ENCODE measurements at places on chromosomes 2 and 18. TPM values are rescaled to one million over a fixed set of nuclear protein-coding genes. Genes with fewer than 3 reads are reported as not detected.

GRCh38 chr2:239696559-239697207 lies 295.9 kb upstream of the HDAC4 start:
- no peak overlapping the region for H3K27ac ChIP-seq
- no peak overlapping the region for H3K4me3 ChIP-seq
- no peaks in the 10 kb centered on the region for H3K27me3 ChIP-seq
- no peak for DNase-seq

GRCh38 chr2:210541290-210541902 lies 15.0 kb upstream of the CPS1 start:
- no peaks in the 10 kb centered on the region for H3K36me3 ChIP-seq
- no peak for DNase-seq
- no peak overlapping the region for H3K4me3 ChIP-seq
- no peaks in the 10 kb centered on the region for H3K4me1 ChIP-seq

DNA sequence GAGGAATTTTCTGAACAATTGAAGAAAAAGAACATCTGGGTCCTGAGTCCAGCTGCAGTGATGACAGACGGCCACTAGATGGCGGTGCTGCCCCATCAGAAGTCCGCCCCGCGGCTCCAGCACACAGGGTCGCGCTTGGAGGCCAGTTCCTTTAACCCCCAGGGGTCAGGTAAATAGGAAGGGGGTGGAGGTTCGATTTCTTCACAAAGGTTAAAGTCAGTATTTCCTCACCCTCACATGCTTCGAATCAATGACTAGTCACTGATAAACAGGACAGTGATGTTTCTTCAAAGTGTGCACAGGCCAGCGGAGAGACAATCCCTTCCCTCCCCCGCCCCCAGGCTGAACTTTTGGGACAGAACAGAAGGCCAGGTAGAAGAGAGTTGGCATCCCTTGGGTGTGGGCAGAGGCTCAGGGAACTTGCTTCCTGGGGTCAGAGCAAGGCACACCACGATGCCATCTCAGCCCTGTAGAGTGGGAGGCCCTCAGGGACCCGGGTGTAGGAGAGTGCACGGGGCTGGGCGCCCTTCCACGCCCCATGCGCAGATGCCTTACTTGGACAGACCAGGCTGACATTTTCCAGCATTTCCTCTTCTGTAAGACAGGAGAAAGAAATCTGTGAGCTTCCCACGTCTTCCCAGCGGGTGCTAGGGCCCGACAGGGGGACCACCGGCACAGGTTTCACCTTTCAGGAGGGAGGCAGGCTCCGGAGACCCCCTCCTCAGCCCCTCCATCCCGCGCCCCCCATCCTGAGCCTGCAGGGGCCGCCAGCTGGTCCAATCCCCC lies 722 bp downstream of the APOB start:
- H3K27me3 ChIP-seq, result peaks cover 18% of the 10 kb centered on the region
- peak; percentile 62 for DNase-seq
- H3K4me3 ChIP-seq, result no peak overlapping the region
- no peak overlapping the region for H3K27ac ChIP-seq

DNA sequence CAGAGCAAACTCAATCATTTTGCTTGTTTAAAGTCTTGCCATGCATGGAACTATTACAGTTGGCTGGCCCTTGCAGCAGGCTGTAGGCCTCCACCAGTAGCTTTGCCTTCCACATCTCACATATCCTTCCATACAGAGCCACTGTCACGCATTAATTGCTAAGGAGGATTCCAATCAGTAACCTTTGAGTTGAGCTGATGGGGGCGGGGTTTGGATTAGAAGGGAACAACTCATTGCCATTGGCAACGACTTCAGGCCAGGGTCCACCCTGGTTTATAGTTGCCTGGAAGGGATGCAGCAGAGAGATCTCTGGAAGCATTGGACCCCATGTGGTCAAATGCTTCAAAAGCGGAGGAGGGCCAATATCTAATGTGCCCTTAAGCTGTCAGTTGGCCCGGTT lies 63.3 kb upstream of the TTC39C start:
- no peaks in the 10 kb centered on the region for H3K36me3 ChIP-seq
- no peak overlapping the region for H3K4me3 ChIP-seq
- no peaks in the 10 kb centered on the region for H3K4me1 ChIP-seq
- no peak overlapping the region for H3K27ac ChIP-seq

GRCh38 chr2:41910126-41910525 lies 137.7 kb upstream of the PKDCC start:
- H3K36me3 ChIP-seq, result no peaks in the 10 kb centered on the region
- peaks cover 13% of the 10 kb centered on the region for H3K4me1 ChIP-seq
- H3K4me3 ChIP-seq, result no peak overlapping the region
- H3K27me3 ChIP-seq, result no peaks in the 10 kb centered on the region
- DNase-seq, result no peak

DNA sequence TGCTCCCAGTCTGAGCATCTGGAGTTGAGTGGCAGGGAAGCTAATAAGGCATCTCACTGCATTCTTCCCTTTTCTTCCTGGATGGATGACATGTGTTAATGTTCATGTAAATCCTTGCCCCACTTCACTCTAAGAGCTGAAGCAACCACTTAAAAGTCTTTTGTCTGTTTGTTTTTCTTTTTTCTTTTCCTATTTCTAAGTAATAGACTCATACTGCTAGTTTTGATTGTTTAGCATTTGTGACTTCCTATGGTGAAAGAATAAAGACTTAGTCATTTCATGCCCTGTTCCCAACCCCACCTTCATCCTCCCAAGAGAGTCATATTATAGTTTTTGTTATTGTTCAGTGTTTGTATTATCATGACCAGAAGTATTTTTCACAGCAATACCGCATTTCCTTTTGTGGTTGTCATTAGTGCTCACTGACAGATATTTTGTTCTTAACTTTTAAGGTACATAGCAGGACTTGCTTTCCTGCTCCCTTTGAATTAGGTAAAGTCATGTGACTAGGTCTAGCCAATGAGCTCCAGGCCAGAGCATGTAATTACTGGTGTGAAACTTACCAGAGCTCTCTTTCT lies 18.1 kb upstream of the SPP2 start:
- no peaks in the 10 kb centered on the region for H3K4me1 ChIP-seq
- peak overlapping the region; percentile 2 for H3K27ac ChIP-seq
- peak; percentile 23 for DNase-seq
- no peaks in the 10 kb centered on the region for H3K36me3 ChIP-seq

DNA sequence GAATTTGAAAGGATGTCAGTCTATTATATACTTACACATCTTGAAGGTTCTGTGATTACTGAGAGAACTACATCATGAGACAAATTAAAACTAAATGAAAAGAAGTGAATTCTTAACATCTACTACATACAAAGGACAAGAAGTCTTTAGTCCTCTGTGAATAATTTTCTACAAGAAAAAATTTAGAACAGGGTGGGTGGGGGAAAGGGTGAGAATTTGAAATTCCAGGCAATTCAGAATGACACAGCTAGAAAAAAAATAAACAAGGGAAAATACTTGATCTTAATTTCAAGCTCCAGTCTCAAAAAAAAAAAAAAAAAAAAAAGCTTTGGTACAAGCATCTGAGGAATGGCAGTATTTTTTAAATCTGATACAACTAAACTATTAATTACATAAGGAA lies 15.5 kb downstream of the CUL3 start:
- no peaks in the 10 kb centered on the region for H3K36me3 ChIP-seq
- DNase-seq, result no peak
- H3K27ac ChIP-seq, result no peak overlapping the region
- no peaks in the 10 kb centered on the region for H3K27me3 ChIP-seq
- peaks cover 49% of the 10 kb centered on the region for H3K4me1 ChIP-seq

DNA sequence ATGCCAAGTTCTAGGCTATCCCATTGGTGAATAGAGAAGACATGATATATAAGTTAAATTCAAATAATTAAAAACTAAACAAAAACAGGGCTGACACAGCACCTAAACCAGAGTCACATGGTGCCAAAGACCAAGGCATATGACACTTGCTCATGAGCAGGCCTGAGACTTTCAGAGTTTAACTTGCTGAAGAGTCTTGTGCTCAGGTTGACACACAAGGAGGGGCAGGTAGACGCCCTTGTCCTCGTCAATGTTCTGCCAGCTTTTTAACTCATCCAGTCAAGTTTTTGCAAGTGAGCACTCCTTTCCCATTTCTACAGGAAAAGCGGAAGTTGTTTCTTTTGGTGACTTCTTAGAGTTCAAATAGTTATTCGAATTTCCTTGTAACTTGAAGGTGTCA lies 289.7 kb downstream of the CYRIA start:
- no peak for DNase-seq
- H3K4me3 ChIP-seq, result no peak overlapping the region
- H3K27me3 ChIP-seq, result no peaks in the 10 kb centered on the region
- H3K27ac ChIP-seq, result no peak overlapping the region

DNA sequence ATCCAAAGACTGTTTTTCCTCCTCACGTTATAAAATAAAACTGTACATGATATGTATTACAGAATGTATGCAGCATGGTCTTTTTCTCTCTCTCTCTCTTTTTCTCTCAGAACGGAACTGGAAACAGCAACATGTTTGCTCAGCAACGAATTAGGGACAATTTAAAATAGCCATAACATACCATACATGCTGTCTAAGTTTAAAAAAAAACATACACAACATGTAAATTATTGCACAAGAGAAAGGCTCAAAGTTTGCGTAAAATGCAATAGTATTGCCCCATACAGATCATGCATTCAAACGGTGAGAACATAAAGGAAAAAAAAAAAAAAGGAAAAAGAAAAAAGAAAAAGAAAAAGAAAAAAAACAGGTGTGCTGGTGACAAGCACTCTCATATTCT lies 93.6 kb downstream of the BCL11A start:
- no peaks in the 10 kb centered on the region for H3K36me3 ChIP-seq
- H3K27ac ChIP-seq, result no peak overlapping the region
- H3K27me3 ChIP-seq, result no peaks in the 10 kb centered on the region

DNA sequence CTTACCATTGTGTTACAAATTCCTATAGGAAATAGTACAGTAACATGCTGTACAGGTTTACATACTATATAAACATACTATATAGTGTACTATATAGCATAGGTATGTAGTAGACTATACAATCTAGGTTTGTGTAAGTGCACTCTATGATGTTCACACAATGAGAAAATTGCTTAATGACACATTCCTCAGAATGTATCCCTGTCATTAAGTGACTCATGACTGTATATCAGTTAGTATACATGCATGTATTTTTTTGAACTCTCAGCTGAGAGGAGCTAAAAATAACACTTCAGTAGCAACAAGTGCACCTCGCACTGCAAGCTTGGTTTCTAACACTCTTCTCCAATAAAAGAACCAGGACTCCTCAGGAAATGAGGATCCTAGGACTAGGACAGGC lies 19.5 kb upstream of the ASXL3 start:
- no peak for DNase-seq
- H3K36me3 ChIP-seq, result no peaks in the 10 kb centered on the region
- H3K27me3 ChIP-seq, result no peaks in the 10 kb centered on the region
- H3K27ac ChIP-seq, result no peak overlapping the region
- H3K4me3 ChIP-seq, result no peak overlapping the region

GRCh38 chr2:206040525-206040924 lies 45.4 kb downstream of the INO80D start:
- H3K27ac ChIP-seq, result no peak overlapping the region
- H3K27me3 ChIP-seq, result no peaks in the 10 kb centered on the region

Gene RTP5
- total RNA-seq, result 0.16 TPM

Gene MALL
- total RNA-seq, result 205 TPM

Gene ACTG2
- 3,499 TPM for total RNA-seq

Gene LBH
- total RNA-seq, result 37.8 TPM

Gene MAP2
- total RNA-seq, result 6.4 TPM

Gene VWA3B
- total RNA-seq, result not detected

Gene FBXO36
- 0.60 TPM for total RNA-seq

Gene PARD6G
- 1.9 TPM for total RNA-seq

Gene ANKRD29
- total RNA-seq, result 2.2 TPM

Gene CLEC4F
- not detected for total RNA-seq
